ENCODE measurements at places on chromosomes 4 and X.

- DNase-seq: no peak
Measured at GRCh38 chrX:68915778-68916177, 87.0 kb downstream of the EFNB1 start.

GRCh38 chrX:43218198-43218597 lies 437.9 kb upstream of the MAOA start:
- no peak for DNase-seq

DNA sequence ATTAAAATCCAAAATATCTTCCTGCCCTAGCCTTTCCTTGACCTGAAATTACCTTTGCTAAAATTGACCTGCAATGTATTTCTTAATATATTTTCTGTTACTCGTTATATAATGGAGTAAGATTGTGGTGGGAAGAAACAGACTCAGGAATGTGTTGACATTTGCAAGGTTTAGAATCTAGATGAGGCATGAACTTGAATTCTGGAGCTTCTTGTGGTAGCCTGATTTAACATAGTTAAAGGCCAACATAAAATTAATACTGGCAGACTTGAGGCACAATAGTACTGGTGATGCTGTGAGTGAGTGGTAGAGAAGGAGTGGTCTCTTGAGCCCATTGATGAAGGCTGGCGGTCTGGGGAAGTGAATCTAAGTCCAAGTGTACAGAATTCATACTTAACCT lies 197.9 kb upstream of the SPRY1 start:
- DNase-seq: no peak

DNA sequence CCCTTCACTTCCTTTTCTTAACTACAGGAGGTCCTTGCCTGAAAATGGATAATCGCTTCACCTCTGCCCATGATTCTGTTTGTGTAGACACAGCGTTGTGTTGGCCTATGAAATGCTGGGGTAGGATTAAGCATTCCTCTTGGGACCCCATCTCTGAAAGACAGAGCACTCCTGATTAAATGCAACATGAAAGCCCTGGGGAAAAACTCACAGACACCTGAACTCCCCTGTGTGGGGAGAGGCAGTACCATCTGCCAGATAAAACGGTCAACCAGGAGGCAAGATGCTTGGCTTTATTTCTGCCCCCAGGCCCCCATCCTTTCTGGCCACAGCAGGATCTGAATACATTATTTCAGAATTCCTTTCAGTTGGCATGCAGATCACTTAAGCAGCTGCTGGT lies 1.9 kb downstream of the LGI2 start:
- no peak for DNase-seq

DNA sequence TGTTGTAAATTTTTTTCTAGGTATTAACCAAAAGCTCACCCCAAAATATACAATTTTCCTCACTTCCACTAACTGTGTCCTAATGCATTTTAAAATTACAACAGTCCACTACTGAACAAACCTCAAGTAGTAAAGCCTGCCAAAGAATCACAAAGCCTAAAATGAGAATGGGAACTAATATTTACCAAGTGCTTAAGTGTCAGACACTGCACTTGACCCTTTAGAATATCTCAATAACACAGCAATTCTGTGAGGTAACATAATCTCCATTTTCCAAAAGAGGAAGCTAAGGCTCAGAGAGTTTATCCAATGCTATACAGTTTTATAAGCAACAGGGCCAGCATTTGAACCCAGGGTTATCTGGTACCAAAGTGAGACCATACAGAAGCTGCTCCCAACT lies 4.9 kb downstream of the SLC9A7 start:
- DNase-seq: no peak

- no peak for DNase-seq
Measured at GRCh38 chr4:15100994-15101695, 98.9 kb downstream of the CPEB2 start.

DNA sequence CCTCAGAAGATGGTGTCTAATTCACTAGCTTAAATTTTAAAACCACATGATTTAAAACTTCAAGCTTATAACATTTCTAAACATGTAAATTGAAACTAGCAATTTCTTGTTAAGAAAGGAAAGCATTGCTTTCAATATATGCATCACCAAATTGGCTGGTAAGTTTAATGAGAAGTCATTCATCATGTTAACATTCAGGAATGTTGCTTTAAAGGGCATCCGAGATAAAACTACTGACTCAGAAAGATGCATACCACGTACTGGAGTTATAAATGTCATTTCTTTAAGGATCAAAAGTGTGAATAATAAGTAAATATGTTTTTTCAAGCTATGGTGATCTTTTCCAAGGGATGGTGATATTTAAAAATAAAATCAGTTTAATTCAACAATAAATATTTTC lies 83.3 kb upstream of the VCX2 start:
- DNase-seq: no peak

DNA sequence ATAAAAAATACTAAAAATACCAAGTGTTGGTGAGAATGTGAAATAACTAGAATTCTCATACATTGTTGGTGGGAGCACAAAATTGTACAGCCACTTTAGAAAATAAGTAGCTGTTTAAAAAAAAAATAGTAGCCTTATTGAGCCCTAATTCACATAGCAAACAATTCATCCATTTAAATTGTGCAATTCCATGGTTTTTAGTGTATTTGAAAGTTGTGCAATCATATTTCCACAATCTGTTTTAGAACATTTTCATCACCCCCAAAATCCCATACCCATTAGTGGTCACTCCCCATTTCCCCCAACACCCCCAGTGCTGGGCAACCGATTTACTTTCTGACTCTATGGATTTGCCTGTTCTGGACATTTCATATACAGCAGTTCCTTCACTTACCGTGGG lies 37.1 kb downstream of the STX18 start:
- DNase-seq: no peak

Measured in epithelial cell of proximal tubule (primary cell).